ENCODE measurements at places on chromosomes 6 and 20.

DNA sequence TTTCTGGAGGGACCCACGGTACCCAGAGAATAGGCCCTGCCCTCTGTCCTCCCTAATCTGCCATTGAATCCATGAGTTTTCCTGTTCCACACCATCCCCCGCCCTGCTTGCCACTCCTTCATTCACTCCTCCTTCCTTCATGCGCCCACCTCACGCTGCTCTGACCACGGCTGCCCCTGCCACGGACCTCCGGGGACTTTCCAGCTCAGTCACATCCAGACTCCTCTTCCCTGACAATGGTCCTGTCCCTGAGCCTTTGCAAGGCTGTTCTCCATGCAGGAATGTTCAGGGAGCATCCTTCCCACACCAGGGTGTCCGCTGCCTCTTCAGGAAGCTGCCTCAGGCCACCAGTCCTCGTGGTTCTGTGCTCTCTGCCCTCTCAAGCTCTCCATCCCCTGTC is 25.9 kb downstream of the GLP1R start:
- DNase-seq: peak; percentile 37

- peak; percentile 52 for DNase-seq
Measured at GRCh38 chr6:81865712-81866111, 113.2 kb upstream of the TENT5A start.

- DNase-seq: peak; percentile 76
Measured at GRCh38 chr6:11094411-11094851, 797 bp downstream of the SMIM13 start.

DNA sequence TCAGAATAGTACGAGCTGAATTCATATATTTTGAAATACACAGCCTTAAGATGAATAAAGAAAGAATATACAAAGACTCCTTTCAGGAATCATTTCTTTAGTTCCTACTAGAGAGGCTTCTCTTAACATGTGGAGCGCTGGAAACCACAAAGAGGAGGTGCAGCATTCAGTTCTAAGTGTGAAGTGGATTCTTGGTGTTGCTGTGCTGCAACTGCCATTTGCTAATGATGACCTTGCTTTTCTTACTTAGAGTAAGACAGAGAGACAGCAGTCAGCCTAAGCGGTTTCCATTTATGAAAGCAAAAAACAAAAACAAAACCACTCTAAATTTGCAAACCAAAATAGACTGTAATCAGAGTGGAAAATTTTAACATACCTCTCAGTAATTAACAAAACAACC is 629.0 kb downstream of the EPHA7 start:
- peak; percentile 50 for DNase-seq
